Stimulated activated CD4-positive, alpha-beta T cell treated with anti-CD3 and anti-CD28 coated beads, Interleukin-1b, Interleukin-23, amount 100 ng/mL, for 48 hours (primary cell): ENCODE measurements at places on chromosomes 13 and 19.

DNA sequence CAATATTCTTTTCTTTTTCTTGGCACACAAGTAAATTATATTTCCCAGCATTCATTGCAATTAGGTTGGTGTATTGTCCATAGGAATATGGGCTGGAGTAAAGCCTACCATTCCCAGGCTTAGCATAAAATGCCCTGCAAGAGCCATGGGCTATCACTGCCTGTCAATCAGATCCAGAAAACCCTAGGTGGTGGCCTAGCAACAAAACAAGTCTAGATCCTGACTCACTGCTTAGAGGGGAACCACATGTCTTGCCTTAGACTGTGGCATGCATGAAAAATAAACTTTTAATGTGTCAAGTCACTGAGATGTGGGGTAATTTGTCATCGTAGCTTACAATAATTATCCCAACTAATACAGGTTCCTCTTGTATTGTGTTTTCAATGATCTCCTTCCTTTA, 16.2 kb downstream of the SOX21 start:
- DNase-seq = no peak

DNA sequence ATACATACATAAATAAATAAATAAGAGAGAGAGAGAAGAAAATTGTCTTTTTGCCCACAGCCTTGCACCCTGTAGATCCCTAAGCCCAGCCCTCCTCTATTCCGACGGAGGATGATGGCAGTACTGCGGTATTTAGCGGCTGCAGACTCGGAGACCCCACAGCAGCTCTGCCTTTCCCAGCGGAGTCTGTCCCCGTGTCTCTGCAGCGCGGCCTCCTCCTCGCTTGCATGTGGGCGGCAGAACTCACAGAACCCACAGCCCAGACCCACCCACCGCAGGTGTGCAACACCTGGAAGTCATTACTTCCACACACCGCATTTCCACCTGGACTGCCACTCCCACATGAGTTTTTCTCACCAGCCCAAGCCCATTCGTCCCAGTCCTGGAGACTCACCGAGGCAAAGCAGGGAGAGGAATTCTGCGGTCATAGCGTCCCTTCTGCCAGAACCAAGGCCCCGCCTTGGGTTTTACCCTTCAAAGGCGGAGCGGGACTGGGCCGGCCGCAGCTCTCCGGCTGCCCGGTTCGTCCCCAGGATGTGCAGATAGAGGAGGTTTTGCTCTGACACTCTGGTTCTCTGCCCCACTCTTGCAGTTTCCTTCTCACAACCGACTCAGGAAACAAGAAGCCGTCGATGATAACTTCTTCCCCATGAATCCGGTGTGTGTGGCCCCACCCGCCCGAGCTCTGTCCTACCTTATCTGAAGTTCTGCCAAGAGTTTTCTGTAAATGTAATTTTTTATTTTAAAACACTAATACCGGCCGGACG, at the start of gene VSTM1:
VSTM1 (minus strand) TSS at position 548 of the 767 bp plus-strand sequence; CDS start at position 428, 120 bp downstream.
- DNase-seq = no peak

DNA sequence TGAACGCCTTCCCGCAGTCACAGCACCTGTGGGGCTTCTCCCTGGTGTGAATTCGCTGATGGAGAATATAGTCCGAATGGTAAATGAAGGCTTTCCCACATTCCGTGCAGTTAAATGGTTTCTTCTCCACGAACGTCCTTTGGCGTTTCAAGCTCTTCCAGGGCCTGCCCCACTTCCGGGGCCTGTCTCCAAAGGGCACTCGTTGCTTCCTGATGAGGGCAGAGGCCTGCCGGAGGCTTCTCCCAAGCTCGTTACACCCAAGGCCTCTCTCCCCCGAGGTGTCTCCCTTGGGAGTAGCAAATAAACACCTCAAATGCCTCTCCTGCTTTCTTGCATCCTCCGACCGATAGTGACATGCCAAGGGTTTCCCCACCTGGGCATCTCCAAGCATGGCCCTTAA, 34.3 kb downstream of the ZNF473 start:
- no peak for DNase-seq

- no peak for DNase-seq
Observed at GRCh38 chr19:51737924-51738323, 13.8 kb downstream of the FPR1 start.

GRCh38 chr13:24724714-24725113, 39.3 kb upstream of the RNF17 start:
- no peak for DNase-seq

GRCh38 chr19:48480558-48481500, 11.7 kb downstream of the CYTH2 start:
- peak; percentile 56 for DNase-seq

DNA sequence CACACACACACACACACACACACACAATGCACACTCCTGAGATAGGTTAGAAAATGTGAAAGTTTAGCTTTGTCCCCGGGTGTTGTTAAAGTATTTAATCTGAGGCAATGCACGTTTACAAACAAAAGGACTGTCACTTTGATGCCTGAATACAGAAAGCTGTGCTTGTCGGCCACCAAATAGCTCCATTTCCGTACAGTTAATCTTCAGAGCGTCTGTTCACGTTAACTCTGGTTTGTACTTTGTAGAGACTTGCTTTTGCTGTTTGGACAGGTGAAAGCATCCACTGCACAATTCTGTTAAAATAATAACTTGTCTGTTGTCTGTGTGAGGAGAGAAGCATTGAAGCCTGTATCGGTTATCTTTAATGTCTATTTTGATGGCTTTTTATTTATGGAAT, 267.8 kb downstream of the FGF9 start:
- no peak for DNase-seq

- DNase-seq = no peak
Observed at GRCh38 chr19:23789246-23789645, 30.6 kb upstream of the ZNF681 start.

DNA sequence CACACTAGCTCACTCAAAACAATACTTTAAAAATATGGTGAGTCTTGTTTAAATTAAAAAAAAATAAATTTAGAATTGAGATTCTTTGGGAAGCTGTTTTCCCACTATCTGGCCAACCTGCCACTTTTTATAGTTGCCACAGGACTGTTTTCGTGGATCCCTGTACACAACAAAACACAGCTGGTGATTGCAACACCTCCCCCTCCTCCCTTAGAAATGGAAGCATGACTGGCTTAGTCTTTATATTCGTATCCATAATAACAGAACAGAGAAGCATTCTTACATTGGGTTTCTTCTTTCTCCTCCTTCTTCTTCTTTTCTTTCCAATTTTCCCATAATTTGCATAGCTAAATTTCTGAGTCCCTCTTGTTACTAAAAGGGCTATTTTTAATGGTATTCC, 79.5 kb upstream of the GJB6 start:
- no peak for DNase-seq

- no peak for DNase-seq
Observed at GRCh38 chr13:110771194-110771593, 57.7 kb downstream of the ING1 start.

GRCh38 chr19:41521931-41522555, 53.9 kb upstream of the CEACAM21 start:
- DNase-seq = no peak

GRCh38 chr19:47609906-47610894, 1.3 kb downstream of the BICRA start:
- DNase-seq = peak; percentile 38

DNA sequence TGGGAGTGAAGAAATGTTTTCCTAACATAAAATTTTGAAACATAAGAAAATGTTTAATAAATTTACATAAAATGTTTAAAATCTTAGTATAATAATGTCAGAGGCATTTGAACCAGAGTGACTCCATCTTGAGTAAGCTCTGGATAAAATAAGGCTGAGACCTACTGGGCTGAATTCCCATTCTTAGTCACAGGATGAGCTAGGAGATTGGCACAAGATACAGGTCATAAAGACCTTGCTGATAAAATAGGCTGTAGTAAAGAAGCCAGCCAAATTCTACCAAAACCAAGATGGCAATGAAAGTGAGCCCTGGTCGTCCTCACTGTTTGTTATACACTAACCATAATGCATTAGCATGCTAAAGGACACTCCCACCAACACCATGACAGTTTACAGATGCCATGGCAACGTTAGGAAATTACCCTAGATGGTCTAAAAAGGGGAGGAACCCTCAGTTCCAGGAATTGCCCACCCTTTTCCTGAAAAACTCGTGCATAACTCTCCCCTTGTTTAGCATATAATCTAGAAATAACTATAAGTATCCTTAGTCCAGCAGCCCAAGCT, 1184.0 kb downstream of the UQCRFS1 start:
- no peak for DNase-seq

DNA sequence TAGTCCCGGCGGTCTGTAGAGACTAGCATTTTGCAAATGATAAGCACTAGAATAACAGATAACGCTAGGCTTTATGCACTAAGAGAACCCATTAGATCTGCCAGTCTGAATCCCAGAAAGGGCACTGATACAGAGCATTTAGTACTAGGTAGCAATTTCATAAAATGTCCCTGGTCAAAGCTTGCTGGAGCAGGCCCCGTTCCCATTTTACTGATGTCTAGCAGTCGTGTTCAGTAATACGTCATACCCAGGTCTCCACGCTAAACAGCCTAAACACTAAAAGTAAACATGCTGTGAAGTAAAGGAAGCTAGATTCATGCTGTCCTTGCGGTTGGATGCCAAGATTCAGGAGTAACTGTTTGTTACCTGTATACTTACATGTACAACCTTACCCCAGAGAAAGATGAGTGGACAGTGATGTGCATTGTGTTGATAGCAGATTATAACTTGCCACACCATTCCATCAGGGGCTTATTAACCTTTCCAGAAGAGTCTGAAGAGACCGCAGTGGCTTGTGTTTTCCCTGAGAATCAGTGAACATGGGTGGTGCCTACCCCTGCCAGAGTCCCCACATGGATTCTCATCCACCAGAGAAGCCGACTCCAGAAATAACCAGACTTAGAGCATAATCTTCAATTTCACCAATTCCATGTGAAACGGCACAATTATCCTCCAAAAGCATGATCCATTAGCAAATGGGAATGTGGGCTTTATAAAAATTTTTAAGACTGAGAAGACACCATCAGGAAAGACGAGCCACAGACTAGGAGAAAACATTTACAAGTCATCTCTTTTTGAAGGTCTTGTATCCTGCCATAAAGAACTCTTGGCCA, 3.4 kb upstream of the RPS11 start:
- DNase-seq = no peak

DNA sequence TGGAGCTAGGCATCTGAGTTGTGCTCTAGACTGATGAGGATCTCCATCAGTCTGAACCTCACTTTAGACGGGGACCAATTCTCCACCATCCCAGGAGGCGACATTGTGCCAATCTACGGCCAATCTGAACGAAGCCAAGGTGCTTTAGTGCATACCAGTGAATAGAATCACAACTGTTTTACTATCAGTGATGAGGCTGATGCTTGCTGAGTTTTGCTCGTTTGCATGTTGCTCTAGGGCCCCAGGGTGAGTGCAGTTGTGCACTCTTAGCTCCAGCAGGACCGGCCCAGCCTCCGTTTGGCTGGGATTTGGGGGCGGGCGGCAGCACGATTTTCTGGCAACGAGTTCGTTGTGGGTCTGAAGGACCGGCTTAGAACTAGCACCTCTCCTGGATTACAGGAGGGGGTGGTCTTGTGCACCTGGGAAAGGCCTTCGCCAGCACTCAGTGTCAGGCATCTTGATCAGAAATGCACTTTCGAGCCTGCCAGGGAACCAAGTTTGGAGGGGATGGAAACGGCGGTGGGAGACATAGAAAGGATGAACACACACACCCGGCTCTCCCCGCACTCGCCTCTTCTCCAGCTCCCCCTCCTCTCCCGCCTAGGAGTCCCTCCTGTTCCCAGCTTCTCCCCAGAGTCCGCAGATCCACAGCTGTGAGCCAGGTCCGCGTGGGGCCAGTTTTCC, 4.4 kb downstream of the GSX1 start:
- no peak for DNase-seq

GRCh38 chr13:111557921-111558699, 237.7 kb downstream of the TEX29 start:
- no peak for DNase-seq

DNA sequence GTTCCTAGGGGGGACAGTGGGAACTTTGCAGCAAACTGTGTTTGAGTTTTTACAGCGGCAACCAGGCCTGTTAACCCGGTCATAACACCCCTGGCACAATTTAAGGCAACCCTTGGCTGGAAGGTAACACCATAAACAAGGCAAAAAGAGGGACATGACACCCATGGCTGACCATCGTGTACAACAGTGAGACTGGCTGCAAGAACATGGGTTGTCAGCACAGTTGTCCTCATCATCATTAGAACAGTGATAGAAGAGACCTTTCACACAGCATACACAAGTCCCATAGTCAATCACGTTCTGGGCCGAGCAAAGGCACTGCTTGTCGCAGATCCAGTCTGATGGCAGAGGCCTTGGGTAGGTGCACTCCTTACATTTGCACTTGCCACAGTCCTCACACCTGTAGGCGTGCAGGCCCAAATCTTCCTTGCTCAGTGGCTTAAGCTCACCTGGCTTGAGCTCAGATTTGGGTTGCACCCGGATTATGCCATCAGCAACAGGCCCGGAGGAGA, 4.1 kb downstream of the SPRY2 start:
- DNase-seq = no peak

DNA sequence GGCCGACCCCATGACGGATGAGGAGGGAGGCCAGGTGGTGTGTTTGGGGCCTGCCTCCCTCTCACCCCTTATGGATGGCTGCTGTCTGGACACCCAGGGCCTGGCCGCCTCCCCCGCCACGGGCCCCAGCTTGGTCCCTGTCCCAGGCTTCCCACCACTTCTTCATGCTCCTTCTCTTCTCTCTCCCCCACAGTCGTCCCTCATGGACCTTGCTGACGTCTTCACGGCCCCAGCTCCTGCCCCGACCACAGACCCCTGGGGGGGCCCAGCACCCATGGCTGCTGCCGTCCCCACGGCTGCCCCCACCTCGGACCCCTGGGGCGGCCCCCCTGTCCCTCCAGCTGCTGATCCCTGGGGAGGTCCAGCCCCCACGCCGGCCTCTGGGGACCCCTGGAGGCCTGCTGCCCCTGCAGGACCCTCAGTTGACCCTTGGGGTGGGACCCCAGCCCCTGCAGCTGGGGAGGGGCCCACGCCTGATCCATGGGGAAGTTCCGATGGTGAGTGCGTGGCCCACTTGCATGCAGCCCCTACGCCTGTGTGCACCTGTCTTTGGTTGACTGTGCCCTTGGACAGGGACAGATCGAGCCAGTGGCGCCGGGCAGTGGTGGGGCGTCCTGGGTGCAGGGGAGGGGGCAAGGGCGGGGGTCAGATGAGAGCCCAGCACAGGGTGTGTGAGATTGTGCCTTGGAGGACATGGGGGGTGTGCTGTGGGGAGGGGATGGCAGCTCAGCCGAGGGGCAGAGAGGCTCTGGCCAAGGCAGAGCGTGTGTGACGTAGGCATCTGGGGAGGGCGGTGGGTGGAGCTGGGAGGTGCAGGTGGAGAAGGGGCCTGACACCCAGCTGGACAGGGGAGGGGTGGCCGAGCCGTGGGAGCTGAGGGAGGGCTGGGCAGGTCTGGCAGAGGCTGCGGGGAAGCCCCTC, 16.8 kb downstream of the EPN1 start:
- DNase-seq = no peak

GRCh38 chr19:10424011-10424637, 3.8 kb downstream of the PDE4A start:
- DNase-seq = peak; percentile 66

- no peak for DNase-seq
Observed at GRCh38 chr13:39578821-39579291, 24.1 kb downstream of the LHFPL6 start.

DNA sequence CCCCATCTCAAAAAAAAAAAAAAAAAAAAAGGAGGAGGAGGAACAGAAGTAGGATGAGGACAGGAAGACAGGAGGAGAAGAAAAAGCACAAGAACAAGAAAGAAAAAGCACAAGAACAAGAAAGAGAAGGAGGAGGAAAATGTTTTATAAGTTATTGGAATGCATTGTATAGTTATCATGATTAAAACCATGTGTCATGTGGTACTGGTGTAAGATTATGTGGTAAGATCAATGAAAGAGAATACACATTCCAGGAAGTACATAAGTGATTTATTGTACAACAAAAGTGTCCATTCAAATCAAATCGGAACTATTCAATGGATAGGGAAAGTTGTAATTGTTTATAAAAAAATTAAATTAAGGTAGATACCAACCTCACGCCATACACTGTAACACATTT, 167.7 kb downstream of the MZT1 start:
- DNase-seq = no peak
